ENCODE measurements at places on chromosomes 11 and 22.

GRCh38 chr11:133697161-133697560 lies 148.2 kb downstream of the SPATA19 start:
- no peak for DNase-seq

GRCh38 chr11:47512701-47513100 lies 40.2 kb downstream of the CELF1 start:
- no peak for DNase-seq

GRCh38 chr11:96758957-96759356 lies 369.1 kb downstream of the JRKL start:
- DNase-seq, result no peak

GRCh38 chr11:35166369-35167360 lies 27.7 kb downstream of the CD44 start:
- DNase-seq, result no peak

- DNase-seq, result no peak
Measured at GRCh38 chr22:44451016-44451415, 47.0 kb downstream of the RTL6 start.

GRCh38 chr11:59542142-59542810 lies 30.9 kb downstream of the OR4D9 start:
- DNase-seq, result no peak

GRCh38 chr22:49961601-49962011 lies 1.0 kb downstream of the PIM3 start:
- DNase-seq, result no peak

DNA sequence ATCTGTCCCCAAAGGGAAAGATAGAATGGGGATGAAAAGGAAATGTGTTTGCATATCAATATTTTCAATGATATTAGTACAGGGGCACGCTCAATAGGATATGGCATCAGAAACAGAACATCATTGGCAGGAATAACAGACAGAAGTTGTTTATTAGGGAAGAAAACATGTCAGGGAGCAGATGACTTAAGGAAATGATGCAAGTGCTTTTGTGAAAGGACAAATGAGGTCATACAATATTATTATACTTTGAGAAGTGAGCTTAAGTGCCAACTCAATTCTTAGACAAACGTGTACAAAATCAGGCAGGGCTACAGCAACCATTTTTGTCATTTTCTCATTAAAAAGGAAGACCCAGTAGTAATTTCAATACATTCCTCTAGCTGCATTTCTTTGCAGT lies 388.4 kb downstream of the SOX6 start:
- no peak for DNase-seq

DNA sequence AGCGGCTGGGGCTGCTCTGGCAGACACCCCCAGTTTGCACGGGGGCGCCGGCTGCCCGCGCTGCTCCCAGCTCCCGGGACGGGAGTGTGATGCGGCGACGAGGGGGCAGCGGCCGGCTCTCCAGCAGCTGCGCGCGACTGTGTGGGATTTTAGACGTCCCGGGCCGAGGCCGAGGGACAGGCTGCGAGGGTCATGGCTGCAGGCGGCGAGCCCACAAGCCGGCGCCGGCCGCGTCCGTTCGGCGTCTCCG lies 159 bp downstream of the FZD4 start:
- DNase-seq, result no peak

GRCh38 chr22:20671409-20672081 lies 102.4 kb upstream of the SERPIND1 start:
- DNase-seq, result no peak

- DNase-seq, result no peak
Measured at GRCh38 chr11:41660585-41660984, 201.1 kb upstream of the LRRC4C start.

DNA sequence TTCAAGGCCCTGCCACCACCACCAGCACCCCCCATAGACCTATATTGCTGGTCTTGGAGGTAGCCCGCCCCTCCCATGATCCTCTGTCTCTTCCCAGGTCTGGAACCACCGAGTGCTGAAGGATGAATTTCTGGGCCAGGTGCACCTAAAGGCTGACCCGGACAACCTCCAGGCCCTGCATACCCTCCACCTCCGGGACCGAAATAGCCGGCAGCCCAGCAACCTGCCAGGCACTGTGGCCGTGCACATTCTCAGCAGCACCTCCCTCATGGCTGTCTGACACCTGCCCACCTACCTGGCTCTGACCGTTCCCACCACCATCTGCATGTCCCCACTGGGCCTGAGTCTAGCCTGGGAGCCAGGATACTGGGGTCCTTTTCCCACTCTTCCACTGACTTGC lies 4.5 kb upstream of the MYO7A start:
- DNase-seq, result no peak

DNA sequence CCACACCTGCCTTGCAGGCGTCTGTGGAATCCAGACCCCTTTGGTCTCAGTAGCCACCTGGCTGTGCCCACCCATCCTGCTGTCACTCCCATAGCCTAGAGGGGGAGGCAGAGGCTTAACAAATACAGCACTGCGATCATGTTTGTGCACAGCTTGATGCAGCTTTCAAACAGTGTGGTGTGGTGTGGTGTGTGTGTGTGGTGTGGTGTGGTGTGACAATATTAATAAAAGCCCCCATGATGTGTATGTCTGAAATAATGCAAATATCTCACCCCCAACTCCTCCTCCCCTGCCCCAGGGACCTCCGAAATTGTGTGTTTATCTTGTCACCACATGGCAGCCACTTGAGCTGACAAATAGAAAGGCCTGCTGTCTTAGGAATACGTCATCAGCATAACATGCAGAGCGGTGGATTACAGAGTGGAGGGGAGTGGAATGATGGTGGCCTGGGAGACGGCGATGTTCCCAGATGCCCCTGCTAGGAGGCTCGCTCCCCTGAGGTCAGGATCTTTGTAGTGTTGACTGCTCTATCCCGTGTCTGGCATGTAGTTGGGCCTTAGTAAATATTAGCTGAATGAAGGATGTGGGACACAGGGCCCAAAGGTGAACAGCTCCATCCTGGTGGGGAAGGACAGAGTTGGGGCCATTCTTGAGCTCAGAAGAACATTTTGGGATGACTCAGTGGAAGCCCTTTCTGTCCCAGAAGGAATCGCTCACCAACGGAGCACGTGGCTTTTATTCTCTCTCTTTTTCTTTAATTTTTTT lies 2.8 kb downstream of the PDXP start:
- no peak for DNase-seq

DNA sequence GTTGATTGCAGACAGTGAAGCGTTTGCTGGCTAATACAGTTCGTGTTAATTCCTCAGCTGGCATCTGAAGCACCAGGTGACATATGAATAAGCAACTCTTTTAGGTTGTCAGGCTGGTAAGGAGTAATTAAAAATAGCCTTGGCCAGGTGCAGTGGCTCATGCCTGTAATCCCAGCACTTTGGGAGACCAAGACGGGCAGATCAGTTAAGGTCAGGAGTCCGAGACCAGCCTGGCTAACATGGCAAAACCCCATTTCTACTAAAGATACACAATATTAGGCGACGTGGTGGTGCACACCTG lies 74.9 kb downstream of the CECR2 start:
- DNase-seq, result no peak

DNA sequence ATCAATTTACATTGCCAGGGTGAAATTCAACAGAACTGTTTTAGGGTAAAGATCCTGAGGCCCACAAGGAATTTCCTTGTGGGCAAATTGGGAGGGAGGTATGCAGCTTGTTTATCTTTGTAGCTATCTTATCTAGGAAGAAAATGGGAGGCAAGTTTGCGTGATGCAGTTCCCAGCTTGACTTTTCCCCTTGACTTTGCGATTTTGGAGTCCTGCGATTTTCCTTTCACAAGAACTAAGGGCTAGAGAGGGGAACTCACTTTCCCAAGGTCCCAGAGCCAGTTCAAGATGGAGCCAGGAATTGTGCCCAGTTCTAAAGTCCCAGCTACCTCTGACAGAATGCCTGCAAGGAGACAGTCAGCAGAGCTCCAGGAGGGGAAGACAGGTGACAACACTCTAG lies 30.7 kb downstream of the RIBC2 start:
- no peak for DNase-seq

GRCh38 chr22:22352371-22352999 lies 107.9 kb downstream of the VPREB1 start:
- no peak for DNase-seq

- no peak for DNase-seq
Measured at GRCh38 chr11:107780775-107781174, 68.9 kb upstream of the SLN start.

DNA sequence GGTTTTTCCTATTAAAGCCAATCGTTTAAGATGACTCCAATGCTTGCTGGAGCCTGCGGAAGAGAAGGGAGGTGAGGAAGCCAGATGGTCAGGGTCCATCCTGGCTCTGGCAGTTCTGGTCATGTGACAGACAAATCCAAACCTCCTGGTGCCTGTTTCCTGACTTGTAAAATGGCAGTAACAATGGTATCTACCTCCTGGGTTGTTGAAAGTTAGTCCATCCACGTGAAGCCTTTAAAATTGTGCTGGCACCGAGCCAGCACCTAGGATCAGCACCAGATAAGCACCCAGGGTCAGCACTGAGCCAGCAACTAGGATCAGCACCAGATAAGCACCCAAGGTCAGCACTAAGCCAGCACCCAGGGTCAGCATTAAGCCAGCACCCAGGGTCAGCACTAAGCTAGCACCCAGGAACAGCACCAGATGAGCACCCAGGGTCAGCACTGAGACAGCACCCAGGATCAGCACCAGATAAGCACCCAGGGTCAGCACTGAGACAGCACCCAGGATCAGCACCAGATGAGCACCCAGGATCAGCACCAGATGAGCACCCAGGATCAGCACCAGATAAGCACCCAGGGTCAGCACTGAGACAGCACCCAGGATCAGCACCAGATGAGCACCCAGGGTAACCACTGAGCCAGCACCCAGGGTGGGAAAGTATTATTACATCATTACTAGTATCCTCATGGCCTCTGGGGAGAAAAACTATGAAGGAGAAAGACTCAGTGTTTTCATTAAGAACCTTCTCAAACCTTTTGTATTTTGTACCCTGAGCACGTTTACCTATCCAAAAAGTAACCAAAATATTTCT lies 17.2 kb downstream of the KIAA0930 start:
- no peak for DNase-seq

- DNase-seq, result no peak
Measured at GRCh38 chr11:134560566-134561330, 148.7 kb upstream of the B3GAT1 start.

- peak; percentile 69 for DNase-seq
Measured at GRCh38 chr22:37020192-37020479, 594 bp downstream of the MPST start.

DNA sequence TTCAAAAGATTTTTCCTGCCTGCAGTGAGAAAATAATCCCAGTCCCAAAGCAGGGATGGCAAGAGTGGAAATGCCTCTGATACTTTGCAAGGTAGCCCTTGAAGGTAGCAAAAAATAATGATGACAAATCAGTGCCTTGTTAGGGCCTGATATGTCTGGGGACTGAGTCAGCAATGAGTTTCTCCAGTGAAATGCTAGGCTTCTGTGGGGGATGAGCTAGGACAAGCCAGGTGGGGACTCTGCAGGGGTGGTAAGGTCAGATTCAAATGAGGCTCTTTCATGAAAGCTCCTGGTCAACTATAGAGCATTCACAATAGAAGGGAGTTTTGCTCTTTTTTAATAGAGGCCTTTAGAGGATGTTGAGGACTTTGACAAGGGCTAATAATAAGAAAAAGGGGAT lies 77.7 kb downstream of the ME3 start:
- DNase-seq, result no peak

DNA sequence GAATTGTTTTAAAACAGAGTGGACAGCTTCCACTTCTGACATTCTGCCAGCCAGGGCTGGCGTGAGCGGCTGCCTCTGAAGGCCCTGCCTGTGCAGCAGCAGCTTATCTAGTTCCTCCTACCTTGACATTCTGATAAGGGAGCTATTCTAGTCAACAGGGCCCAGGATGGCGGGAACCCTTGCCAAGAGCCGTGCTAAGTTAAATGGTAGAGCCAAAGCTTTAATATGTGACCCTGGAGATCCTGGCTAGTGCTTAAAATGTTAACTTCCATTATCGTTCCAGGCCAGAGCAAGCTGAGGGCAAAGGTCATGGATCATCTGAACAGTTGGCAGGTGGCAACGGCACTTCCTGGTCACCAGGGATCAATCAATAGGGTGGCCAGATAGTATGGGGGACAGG lies 3.5 kb downstream of the KCNJ5 start:
- DNase-seq, result no peak

DNA sequence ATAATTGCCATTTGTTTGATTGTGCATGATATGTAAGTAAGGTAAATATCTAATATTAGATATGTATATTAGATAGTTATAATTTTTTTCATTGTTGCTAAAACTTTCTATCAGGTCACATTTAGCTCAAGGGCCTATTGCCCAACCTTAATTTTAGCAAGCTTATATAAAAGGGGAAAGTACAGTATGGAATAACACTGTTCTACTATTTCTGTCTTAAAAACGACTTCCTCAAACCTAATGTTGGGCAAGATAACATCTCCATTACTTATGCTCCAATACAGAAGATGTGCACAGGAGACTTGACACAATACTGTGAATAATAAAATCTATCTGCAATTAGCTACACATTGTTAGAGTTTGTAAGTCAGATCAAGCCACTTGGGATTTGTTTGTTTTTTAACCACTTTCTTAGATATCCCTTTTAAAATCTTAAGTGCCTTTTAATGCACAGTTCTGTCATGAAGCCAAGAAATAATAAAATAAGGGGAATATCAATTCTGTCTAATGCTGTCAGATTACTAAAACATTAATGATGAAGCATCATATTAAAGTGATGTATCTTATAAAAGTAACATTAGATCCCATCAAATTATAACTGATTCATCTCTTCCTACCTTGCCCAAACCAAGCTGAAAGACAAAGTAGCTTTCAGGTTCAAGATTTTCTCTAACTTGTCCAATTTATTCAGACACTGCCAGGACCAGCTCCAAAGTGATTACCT lies 98.1 kb downstream of the SIK3 start:
- peak; percentile 71 for DNase-seq

DNA sequence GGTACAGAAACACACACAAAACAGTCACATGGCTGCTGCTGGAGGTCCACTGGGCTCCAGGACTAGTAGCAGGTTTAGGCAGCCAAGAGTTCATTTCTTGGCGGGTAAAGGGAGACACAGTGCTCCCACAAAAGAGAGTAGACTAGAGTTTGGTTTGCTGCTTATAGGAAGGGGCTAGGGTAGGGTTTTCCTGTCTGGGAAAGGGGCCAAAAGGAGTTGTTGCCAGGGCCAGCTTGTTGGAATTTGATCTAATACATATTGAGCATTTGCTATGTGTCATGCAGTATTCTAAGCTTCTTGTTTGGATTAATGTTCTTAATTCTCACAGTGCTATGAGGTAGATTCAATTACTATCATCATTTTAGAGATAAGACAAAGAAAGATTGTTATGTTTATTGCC lies 195.1 kb upstream of the PLET1 start:
- no peak for DNase-seq

All from Kasumi-1 (cell line).